AG04450 (cell line): ENCODE measurements at places on chromosomes 2 and 18. TPM values are rescaled to one million over a fixed set of nuclear protein-coding genes. Genes with fewer than 3 reads are reported as not detected.

The GALNT14 gene
- 0.07 TPM in 1 of 2 replicates, not detected in the other for polyA plus RNA-seq

The ZSCAN30 gene
- 14.4 and 14.5 TPM in 2 replicates for polyA plus RNA-seq

The SPHKAP gene
- not detected in 2 replicates for polyA plus RNA-seq

The GKN1 gene
- polyA plus RNA-seq, result not detected in 2 replicates

The HSBP1L1 gene
- 15.8 and 19.4 TPM in 2 replicates for polyA plus RNA-seq

The MAL gene
- not detected in 2 replicates for polyA plus RNA-seq

The KCNG2 gene
- polyA plus RNA-seq, result 0.38 and 0.57 TPM in 2 replicates

The TMEM37 gene
- polyA plus RNA-seq, result 0.98 and 1.2 TPM in 2 replicates

The CYP27A1 gene
- 25.6 and 31.0 TPM in 2 replicates for polyA plus RNA-seq
